ENCODE measurements at places on chromosomes 13 and 19. TPM values are rescaled to one million over a fixed set of nuclear protein-coding genes. Genes with fewer than 3 reads are reported as not detected.

Gene UQCRFS1
- total RNA-seq, result 20.5 TPM

Gene GIPR
- total RNA-seq, result not detected

Gene ZNF536
- not detected for total RNA-seq

Gene SH2D3A
- total RNA-seq, result not detected

Gene ZNF729
- not detected for total RNA-seq

Gene FOXA3
- not detected for total RNA-seq

Gene LILRB5
- not detected for total RNA-seq

Gene TMEM255B
- 0.83 TPM for total RNA-seq

Gene PSG1
- total RNA-seq, result not detected

Gene UBE2L5
- 0.09 TPM for total RNA-seq

Gene ZNF132
- total RNA-seq, result 8.0 TPM

Gene KLK2
- total RNA-seq, result not detected

Gene MEF2B
- total RNA-seq, result not detected

Gene SERPINE3
- 0.05 TPM for total RNA-seq

Gene RSPH6A
- total RNA-seq, result 0.14 TPM

Gene SOX1
- total RNA-seq, result not detected

Gene ZNF784
- total RNA-seq, result 4.2 TPM

Gene ZNF426
- 21.5 TPM for total RNA-seq

Gene RNF113B
- not detected for total RNA-seq

Gene GNA15
- under 0.01 TPM for total RNA-seq

Gene PALM
- total RNA-seq, result 0.28 TPM

Gene MEIOSIN
- not detected for total RNA-seq

Gene KIRREL2
- total RNA-seq, result 0.05 TPM

Gene GAPDHS
- not detected for total RNA-seq

Gene S1PR2
- 17.1 TPM for total RNA-seq

Gene SHISA7
- not detected for total RNA-seq

Gene PRKCG
- not detected for total RNA-seq

Gene ELANE
- total RNA-seq, result not detected

Gene FCAR
- total RNA-seq, result not detected

Gene CERS1
- total RNA-seq, result 2.7 TPM

Gene CACNG8
- total RNA-seq, result 0.23 TPM
